Lower lobe of right lung (tissue), 2 donors: ENCODE measurements at places on chromosomes 16 and 17.
A peak's percentile ranks its signal among the peaks of the same experiment; 100 is the strongest.

- H3K27ac ChIP-seq, result peak overlapping the region; percentile 34
- H3K36me3 ChIP-seq, result no peaks in the 10 kb centered on the region
- no peaks in the 10 kb centered on the region for H3K27me3 ChIP-seq
- no peak for DNase-seq
- H3K4me3 ChIP-seq, result no peak overlapping the region
- peaks cover 11% of the 10 kb centered on the region for H3K4me1 ChIP-seq
Measured at GRCh38 chr16:81385031-81385756, 59.4 kb upstream of the CMIP start.

DNA sequence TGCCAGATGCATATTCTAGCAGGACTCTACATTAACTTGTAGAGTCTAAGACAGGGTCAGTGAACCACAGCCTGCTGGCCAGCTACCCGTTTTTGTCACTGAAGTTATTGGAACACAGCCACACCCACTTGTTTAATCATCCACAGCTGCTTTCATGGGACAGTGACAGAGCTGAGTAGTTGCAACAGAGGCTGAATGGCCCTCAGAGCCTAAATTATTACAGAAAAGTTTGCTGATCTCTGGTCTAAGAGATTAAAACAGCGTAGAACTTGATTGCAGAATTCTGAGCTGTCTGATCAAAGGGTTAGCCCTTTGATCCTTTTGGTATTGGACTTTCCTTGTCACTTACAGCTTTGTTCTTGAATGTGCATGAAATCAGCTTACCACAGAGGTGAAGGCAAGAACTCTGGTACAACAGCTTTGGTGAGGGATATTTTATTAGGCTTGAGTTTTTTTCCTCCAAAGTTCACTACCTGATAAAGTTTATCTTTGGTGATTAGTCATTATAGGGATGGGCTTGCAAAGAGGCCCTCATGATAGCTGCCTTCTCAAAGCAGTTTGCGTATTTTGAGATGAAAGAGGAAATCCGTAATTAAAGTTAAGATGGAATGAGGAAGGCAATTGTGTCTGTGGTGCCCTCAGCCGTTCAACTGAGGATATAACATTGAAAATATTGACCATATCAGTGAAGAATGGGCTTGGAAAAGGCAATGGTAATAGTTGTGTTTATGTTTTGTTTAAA, 23.6 kb downstream of the ALDH3A2 start:
- H3K27me3 ChIP-seq, result no peaks in the 10 kb centered on the region
- H3K4me1 ChIP-seq, result peaks cover 32% of the 10 kb centered on the region
- peak overlapping the region; percentile 26 for H3K27ac ChIP-seq
- no peak overlapping the region for H3K4me3 ChIP-seq
- H3K36me3 ChIP-seq, result peaks cover 70% of the 10 kb centered on the region

- no peaks in the 10 kb centered on the region for H3K36me3 ChIP-seq
- no peak overlapping the region for H3K4me3 ChIP-seq
- no peaks in the 10 kb centered on the region for H3K27me3 ChIP-seq
- no peak overlapping the region for H3K27ac ChIP-seq
- DNase-seq, result no peak
Measured at GRCh38 chr17:61619493-61619892, 28.5 kb upstream of the NACA2 start.

DNA sequence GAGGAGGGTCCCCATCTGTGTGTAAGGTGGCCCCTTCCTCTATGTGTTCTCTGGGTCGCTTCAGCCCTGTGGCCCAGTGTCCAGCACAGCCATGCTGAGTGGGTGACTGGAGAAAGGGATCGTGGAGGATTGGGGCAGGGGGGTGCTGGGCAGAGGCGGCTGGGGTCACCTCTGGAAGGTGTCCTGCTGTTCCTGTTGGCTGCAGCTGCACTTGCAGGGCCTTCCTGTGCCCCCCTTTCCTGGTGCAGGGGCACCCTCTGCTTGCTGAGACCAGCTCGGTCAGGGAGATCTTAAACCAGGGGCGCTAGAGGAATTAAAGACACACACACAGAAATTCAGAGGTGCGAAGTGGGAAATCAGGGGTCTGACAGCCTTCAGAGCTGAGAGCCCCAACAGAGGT, 11.1 kb downstream of the IL32 start:
- H3K4me1 ChIP-seq, result no peaks in the 10 kb centered on the region
- DNase-seq, result no peak
- H3K36me3 ChIP-seq, result peaks cover 10% of the 10 kb centered on the region
- H3K27me3 ChIP-seq, result no peaks in the 10 kb centered on the region
- peak overlapping the region; percentile 53 for H3K27ac ChIP-seq

DNA sequence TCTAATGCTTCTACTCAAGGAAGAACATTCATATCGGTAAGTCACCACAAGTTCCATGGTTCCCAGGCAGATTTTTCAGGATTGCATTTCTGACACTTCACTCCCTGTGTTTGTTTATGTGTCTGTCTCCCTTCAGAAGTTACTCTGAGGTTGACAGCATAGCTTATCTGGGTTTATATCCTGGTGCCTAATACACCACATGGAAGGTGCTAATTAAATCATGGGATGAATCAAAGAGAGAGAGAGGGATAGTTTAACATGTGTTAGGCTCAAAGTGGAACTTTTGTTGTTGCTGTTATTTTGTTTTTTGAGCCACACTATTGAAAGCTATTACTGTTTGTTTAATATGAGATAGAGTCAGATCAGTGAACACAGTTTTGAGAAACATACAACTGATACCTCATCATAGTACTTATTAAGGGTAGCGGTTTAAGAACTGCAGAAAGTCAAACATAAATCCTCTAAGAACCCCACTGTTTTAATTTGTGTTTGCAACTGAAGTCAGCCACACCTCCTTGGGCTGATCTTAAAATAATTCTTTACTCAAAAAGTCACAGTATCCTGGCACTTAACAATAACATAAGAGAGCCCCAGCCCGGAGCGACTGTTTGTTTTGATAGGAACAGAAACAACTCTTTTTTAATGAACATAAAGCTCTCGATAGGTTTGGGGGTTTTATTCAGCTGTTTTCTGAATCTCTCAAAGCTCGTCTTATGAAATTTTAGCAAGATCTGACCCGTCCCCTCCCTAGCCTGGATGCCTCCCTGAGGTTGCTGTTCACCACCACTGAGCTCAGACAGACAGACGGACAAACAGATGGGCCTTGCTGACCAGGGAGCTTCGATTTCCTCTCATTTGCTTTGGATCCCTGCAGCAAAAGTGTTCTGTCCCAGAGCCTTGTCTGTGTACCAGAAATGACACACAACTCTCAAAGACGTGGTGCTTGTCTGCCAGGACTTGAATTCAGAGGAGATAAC, 98.3 kb upstream of the MYOCD start:
- H3K4me1 ChIP-seq, result no peaks in the 10 kb centered on the region
- peaks cover 8% of the 10 kb centered on the region for H3K27me3 ChIP-seq
- no peak overlapping the region for H3K27ac ChIP-seq
- no peaks in the 10 kb centered on the region for H3K36me3 ChIP-seq
- H3K4me3 ChIP-seq, result no peak overlapping the region
- DNase-seq, result no peak

- no peaks in the 10 kb centered on the region for H3K4me1 ChIP-seq
- no peak for DNase-seq
- H3K27me3 ChIP-seq, result no peaks in the 10 kb centered on the region
Measured at GRCh38 chr16:15482068-15482747, 47.8 kb downstream of the BMERB1 start.

- H3K27ac ChIP-seq, result no peak overlapping the region
- H3K4me1 ChIP-seq, result peaks cover 22% of the 10 kb centered on the region
- H3K36me3 ChIP-seq, result peaks cover 35% of the 10 kb centered on the region
- no peaks in the 10 kb centered on the region for H3K27me3 ChIP-seq
- no peak overlapping the region for H3K4me3 ChIP-seq
- no peak for DNase-seq
Measured at GRCh38 chr16:89913408-89914387, 5.0 kb upstream of the MC1R start.

- H3K4me1 ChIP-seq, result no peaks in the 10 kb centered on the region
- no peak overlapping the region for H3K4me3 ChIP-seq
- H3K27ac ChIP-seq, result no peak overlapping the region
Measured at GRCh38 chr16:68504066-68504465, 35.0 kb upstream of the ZFP90 start.

GRCh38 chr17:64679710-64680216, 17.7 kb upstream of the SMURF2 start:
- DNase-seq, result no peak
- no peaks in the 10 kb centered on the region for H3K27me3 ChIP-seq
- H3K4me3 ChIP-seq, result no peak overlapping the region
- H3K36me3 ChIP-seq, result no peaks in the 10 kb centered on the region
- H3K27ac ChIP-seq, result no peak overlapping the region

DNA sequence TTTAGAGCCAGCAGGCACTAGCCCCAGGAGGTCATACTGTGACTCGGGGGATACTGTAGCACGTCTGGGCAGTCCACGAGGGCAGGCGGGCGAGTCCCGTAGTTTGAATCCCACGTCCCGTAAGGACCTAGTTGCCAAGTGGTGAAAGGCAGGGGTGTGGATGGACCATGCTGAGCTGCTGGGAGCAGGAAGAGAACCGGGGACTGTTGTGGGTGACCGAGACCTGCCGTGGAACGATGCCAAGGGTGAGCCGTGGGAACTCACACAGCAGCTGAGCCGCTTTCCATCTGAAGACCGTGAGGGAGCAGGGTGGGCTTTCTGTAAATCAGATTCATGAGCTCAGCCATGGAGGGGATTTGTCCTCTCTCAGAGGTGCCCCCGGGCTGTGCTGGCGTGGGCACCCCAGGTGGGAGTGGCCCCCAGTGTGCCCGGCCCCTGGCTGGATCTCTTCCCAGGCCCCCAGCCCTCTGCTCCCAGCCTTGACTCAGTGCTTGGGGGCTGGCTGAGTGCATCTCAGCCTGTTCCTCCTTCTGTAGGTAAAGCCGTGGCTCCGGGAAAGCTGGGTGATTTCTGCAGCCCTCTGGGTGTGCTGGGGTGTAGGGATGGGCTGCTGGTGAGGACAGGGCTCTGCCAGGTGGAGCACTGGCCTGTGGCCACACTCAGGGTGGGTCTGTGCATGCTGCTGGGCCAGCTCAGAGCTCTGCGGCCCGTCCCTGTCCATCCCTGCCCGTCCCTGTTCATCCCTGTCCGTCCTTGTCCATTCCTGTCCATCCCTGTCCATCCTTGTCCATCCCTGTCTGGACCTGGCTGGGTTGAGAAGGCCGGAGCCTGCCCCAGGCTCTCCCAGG, 13.6 kb downstream of the ASPSCR1 start:
- H3K36me3 ChIP-seq, result peaks cover 15% of the 10 kb centered on the region
- H3K4me3 ChIP-seq, result no peak overlapping the region
- no peaks in the 10 kb centered on the region for H3K27me3 ChIP-seq

GRCh38 chr17:603406-604114, 111.1 kb downstream of the VPS53 start:
- peaks cover 20% of the 10 kb centered on the region for H3K36me3 ChIP-seq
- no peak overlapping the region for H3K27ac ChIP-seq
- no peaks in the 10 kb centered on the region for H3K27me3 ChIP-seq
- no peak for DNase-seq

DNA sequence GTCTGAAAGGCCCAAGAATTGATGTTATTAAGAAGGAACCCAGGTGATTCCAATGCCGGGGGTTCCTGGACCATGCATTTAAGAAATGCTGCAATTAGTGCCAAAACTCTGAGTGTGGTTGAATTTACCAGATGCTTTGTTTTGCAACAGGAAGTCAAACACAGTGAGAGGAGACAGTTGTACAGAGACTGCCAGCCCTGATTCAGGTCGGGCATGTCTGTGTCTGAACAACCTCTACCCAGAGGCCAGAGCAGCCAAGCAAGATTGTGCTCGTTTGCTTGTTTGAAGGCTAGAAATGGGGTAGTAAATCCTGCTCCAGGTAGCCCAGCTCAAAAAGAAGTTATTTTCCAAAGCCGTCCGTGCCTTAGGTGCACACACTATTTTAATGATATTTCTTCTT, 412.4 kb upstream of the ERCC4 start:
- no peaks in the 10 kb centered on the region for H3K36me3 ChIP-seq
- no peak overlapping the region for H3K27ac ChIP-seq
- H3K4me3 ChIP-seq, result no peak overlapping the region
- no peak for DNase-seq
- no peaks in the 10 kb centered on the region for H3K27me3 ChIP-seq
- H3K4me1 ChIP-seq, result no peaks in the 10 kb centered on the region

DNA sequence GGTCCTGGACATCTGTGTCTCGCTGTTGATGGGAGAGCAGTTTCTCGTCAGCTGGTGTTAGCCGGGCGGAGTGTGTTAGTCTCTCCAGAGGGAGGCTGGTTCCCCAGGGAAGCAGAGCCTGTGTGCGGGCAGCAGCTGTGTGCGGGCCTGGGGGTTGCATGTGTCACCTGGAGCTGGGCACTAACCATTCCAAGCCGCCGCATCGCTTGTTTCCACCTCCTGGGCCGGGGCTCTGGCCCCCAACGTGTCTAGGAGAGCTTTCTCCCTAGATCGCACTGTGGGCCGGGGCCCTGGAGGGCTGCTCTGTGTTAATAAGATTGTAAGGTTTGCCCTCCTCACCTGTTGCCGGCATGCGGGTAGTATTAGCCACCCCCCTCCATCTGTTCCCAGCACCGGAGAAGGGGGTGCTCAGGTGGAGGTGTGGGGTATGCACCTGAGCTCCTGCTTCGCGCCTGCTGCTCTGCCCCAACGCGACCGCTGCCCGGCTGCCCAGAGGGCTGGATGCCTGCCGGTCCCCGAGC, 17.9 kb downstream of the GAA start:
- no peak for DNase-seq
- no peak overlapping the region for H3K4me3 ChIP-seq
- H3K27me3 ChIP-seq, result no peaks in the 10 kb centered on the region
- H3K36me3 ChIP-seq, result peaks cover 22% of the 10 kb centered on the region

GRCh38 chr16:74304164-74304834, 7.7 kb downstream of the PSMD7 start:
- no peak for DNase-seq
- H3K4me1 ChIP-seq, result peaks cover 5% of the 10 kb centered on the region
- no peak overlapping the region for H3K4me3 ChIP-seq
- no peak overlapping the region for H3K27ac ChIP-seq

- no peaks in the 10 kb centered on the region for H3K27me3 ChIP-seq
- H3K27ac ChIP-seq, result no peak overlapping the region
- no peak for DNase-seq
- no peak overlapping the region for H3K4me3 ChIP-seq
- no peaks in the 10 kb centered on the region for H3K36me3 ChIP-seq
- H3K4me1 ChIP-seq, result no peaks in the 10 kb centered on the region
Measured at GRCh38 chr16:12511708-12512107, 292.0 kb downstream of the CPPED1 start.

DNA sequence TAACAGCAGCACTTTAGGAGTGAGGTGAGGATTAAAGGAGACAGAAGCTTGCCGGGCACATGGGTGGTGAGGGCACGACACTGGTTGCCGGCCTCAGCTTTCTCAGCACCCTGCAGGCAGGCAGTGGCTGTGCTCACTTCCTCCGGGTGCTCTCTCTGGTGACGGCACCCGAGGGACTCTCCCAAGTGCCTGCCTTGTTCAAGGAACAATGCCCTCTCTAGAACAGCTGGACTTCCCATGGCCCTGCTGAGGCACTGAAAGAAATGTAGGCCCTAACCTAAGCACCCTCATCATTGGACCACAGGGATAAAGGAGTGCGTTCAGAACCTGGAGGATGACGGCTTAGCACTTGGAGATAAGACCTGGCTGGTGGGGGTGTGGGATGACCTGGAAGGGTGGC, 72.7 kb downstream of the N4BP1 start:
- peaks cover 33% of the 10 kb centered on the region for H3K36me3 ChIP-seq
- no peak overlapping the region for H3K4me3 ChIP-seq
- H3K27me3 ChIP-seq, result no peaks in the 10 kb centered on the region
- H3K27ac ChIP-seq, result peak overlapping the region; percentile 75
- DNase-seq, result no peak
